Ascending aorta (tissue), 2 donors: ENCODE measurements at places on chromosomes 1 and 21. TPM values are rescaled to one million over a fixed set of nuclear protein-coding genes. Genes with fewer than 3 reads are reported as not detected.

DNA sequence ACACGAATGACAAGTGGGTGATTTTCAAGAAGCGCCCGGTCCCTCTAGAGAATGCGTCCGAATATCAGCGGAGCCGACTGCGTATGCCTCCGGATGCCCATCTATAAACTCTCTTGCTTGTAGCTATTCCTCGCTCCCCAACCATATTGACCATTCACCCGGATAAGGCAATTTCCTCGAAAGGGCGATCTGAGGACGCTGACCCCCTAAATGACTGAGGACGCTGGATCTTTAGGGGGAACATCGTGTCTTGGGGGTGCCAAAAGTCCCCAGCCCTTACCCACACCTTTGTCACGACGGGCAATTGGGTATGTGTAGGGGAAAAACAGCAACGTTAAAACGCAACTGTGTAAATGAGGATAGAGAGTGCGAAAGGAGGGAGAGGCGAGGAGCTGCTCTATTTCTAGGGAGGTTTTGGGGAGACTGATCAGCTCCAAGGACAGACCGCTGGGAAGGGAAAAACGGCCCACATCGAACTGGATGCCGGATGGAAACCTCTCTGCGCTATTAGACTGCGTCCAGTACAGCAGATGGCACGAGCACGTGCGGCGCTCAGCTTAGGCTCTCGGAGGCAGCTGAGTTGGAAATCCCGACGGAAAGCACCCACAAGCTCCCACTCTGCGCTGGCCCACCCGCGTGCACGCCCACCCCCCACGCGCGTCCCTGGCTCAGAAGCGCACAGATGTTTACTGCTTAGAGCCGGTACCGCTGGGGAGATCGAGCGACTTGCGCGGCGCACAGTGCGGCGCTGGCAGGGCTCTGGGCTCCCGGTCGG is 2.9 kb upstream of the PRRX1 start:
- DNase-seq, result no peak
- H3K27ac ChIP-seq, result peak overlapping the region; percentile 95
- H3K4me3 ChIP-seq, result peak overlapping the region; percentile 77
- no peaks in the 10 kb centered on the region for H3K27me3 ChIP-seq
- H3K36me3 ChIP-seq, result no peaks in the 10 kb centered on the region

DNA sequence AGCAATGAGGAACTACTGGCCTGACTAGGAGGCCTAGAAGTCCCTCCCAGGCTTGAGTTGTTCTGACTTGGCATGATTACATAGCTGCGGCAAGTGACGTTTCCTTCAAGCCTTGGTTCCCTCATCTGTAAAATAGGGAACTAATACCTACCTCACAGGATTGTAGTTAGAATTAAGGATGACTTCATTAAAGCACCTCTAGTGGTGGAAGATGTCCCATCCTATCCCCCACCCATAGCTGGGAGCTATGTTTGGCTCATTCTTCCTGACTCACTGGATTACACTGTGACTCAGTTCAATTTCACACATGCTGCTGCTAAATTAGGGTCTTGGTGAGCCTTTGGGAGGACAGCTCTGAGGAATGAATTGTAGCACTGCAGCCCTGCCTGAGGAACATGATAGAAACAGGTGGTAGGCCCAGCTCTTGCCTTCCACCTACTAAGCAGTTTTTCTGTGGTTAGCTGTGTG is 6.0 kb upstream of the SHISA4 start:
- no peaks in the 10 kb centered on the region for H3K36me3 ChIP-seq
- no peak overlapping the region for H3K4me3 ChIP-seq
- H3K27me3 ChIP-seq, result no peaks in the 10 kb centered on the region
- H3K4me1 ChIP-seq, result peaks cover 48% of the 10 kb centered on the region
- H3K27ac ChIP-seq, result peak overlapping the region; percentile 62

GRCh38 chr1:178057912-178058534 is 35.9 kb upstream of the RASAL2 start:
- H3K27me3 ChIP-seq, result no peaks in the 10 kb centered on the region
- no peak overlapping the region for H3K4me3 ChIP-seq
- peaks cover 25% of the 10 kb centered on the region for H3K4me1 ChIP-seq
- DNase-seq, result no peak
- H3K36me3 ChIP-seq, result no peaks in the 10 kb centered on the region

GRCh38 chr1:202158810-202159533 is 1.4 kb downstream of the PTPN7 start:
- no peaks in the 10 kb centered on the region for H3K4me1 ChIP-seq
- no peak overlapping the region for H3K4me3 ChIP-seq
- H3K27me3 ChIP-seq, result no peaks in the 10 kb centered on the region
- no peak overlapping the region for H3K27ac ChIP-seq
- no peak for DNase-seq

The LPAR3 gene
- not detected for total RNA-seq

DNA sequence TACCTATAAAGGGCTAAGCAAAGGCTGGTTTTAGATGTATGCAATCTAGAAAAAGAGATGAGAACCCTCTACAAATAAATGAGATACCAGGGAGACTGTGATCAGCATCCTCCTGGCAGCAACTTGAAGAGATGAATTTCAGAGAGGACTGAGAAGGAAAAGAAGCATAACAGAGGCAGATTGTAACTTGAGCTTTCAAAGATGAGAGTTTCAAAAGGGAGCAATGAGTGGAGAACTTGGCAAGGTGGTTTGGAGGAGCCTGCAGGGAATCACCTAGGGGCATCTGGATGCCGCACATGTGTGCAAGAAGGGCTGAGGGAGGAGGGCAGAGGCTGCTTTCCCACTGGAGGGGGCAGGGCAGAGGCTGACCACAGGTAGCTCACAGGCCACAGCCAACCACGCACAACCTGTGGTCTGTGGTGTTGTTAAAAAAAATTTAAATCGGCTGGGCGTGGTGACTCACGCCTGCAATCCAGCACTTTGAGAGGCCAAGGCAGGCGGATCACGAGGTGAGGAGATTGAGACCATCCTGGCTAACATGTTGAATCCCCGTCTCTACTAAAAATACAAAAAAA is 50.2 kb downstream of the PCNX2 start:
- DNase-seq, result no peak
- H3K36me3 ChIP-seq, result peaks cover 9% of the 10 kb centered on the region
- H3K27me3 ChIP-seq, result no peaks in the 10 kb centered on the region
- no peak overlapping the region for H3K4me3 ChIP-seq
- H3K4me1 ChIP-seq, result no peaks in the 10 kb centered on the region
- H3K27ac ChIP-seq, result no peak overlapping the region

The DMRTA2 gene
- total RNA-seq, result not detected

- H3K36me3 ChIP-seq, result peaks cover 9% of the 10 kb centered on the region
- H3K4me3 ChIP-seq, result no peak overlapping the region
- no peaks in the 10 kb centered on the region for H3K4me1 ChIP-seq
- DNase-seq, result no peak
Observed at GRCh38 chr1:93288558-93288957, 57.1 kb upstream of the DR1 start.

The PSEN2 gene
- total RNA-seq, result 26.5 TPM

- peaks cover 22% of the 10 kb centered on the region for H3K36me3 ChIP-seq
- no peak for DNase-seq
- peak overlapping the region; percentile 62 for H3K27ac ChIP-seq
- no peaks in the 10 kb centered on the region for H3K27me3 ChIP-seq
Observed at GRCh38 chr1:3625151-3625907, 514 bp downstream of the TPRG1L start.

DNA sequence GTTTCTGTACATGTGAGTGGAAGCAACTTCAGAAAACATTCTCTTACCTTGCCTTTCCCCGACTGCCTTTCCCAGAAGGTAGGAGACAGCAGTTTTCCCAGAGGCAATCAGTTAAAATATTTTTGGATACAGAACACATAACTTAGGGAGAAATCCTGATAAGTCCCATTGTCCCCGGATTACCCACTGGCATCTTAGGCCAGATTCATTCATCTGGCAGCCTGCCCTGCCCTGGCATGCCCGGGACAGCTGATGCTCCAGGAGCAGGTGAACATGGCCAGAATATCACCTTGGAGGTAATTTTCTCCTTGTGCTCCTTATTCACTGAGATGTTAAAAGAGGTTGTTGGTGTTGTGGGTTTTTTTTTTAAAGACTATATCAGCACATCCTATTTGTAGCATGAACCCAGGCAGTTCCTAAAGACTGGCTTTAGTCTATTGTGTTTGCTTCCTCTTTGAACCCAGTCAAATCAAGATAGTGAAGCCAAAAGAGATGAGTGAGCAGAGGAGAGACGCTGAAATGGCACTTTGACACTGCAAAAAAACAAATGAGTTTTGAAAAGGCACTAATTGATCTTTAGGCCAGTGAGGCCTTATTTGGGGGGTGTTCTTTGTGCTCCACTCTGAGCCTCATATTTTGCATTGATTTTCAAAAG is 139.6 kb downstream of the PLPP3 start:
- H3K4me3 ChIP-seq, result no peak overlapping the region
- H3K27me3 ChIP-seq, result no peaks in the 10 kb centered on the region
- no peak overlapping the region for H3K27ac ChIP-seq
- no peaks in the 10 kb centered on the region for H3K4me1 ChIP-seq
- H3K36me3 ChIP-seq, result no peaks in the 10 kb centered on the region

- H3K27ac ChIP-seq, result no peak overlapping the region
- no peaks in the 10 kb centered on the region for H3K27me3 ChIP-seq
- H3K4me3 ChIP-seq, result no peak overlapping the region
- no peaks in the 10 kb centered on the region for H3K36me3 ChIP-seq
- H3K4me1 ChIP-seq, result no peaks in the 10 kb centered on the region
Observed at GRCh38 chr1:214557952-214558735, 6.7 kb upstream of the PTPN14 start.

DNA sequence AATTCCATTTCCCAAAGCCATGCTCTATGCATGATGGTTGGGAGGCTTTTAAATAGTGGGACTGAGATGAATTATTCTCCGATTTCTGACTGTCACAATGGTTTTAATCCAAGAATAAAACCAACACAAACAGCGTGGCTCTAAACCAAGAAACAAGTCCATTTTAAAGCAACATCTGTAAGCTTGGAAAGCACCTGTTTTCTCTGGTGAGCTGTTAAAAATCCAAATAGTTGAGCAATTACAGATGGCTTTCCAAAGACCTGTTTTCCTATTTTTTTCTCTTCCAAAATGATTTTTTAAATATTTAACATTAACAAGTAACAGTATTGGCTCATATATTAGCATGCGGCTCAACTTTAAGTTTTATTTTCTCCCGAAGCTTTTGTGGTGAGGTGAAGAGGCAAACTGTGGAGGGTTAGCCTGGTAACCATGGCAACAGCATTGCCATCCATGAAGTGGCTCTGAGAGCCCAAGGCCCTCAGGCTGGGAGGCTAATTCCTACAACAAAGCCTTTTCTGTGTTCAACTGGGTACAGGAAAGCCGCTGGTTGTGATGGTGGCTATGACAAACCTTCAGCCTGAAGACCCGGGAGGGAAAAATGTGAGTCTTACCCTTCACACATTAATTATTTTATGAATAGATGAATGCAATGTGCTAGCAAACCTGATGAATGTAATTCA is 56.7 kb upstream of the B3GALT5 start:
- H3K36me3 ChIP-seq, result no peaks in the 10 kb centered on the region
- no peaks in the 10 kb centered on the region for H3K27me3 ChIP-seq
- H3K4me1 ChIP-seq, result no peaks in the 10 kb centered on the region
- no peak overlapping the region for H3K4me3 ChIP-seq
- H3K27ac ChIP-seq, result no peak overlapping the region
